ENCODE measurements at places on chromosomes 6 and 20.

- DNase-seq, result no peak
Measured at GRCh38 chr6:4647414-4648365, 128.5 kb upstream of the CDYL start.

GRCh38 chr6:42163981-42164380 is 9.2 kb upstream of the GUCA1A start:
- DNase-seq, result no peak

- no peak for DNase-seq
Measured at GRCh38 chr20:53154540-53154939, 182.4 kb downstream of the TSHZ2 start.

- DNase-seq, result no peak
Measured at GRCh38 chr6:41896281-41896680, 1.1 kb upstream of the USP49 start.

DNA sequence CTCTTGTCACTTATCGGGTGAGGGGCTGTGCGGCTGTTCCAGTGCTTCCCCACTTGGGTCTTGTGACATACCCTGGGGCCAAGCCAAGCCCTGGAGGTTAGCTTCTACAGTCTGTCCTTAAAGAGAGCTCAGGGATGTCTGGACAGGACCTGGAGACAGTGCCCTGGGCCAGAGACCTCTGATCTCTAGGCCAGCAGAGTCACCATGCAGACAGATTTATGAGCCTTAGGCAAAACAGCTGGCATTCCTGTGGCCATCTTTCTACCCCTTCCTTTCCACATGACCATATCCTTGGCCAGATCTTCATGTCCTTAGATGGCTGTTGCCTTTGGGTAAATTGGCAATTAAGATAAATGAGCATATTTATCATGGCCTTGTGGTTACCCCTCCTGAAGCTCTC is 678.6 kb downstream of the MAFB start:
- DNase-seq, result no peak

- no peak for DNase-seq
Measured at GRCh38 chr20:23278172-23278571, 72.4 kb upstream of the NXT1 start.

DNA sequence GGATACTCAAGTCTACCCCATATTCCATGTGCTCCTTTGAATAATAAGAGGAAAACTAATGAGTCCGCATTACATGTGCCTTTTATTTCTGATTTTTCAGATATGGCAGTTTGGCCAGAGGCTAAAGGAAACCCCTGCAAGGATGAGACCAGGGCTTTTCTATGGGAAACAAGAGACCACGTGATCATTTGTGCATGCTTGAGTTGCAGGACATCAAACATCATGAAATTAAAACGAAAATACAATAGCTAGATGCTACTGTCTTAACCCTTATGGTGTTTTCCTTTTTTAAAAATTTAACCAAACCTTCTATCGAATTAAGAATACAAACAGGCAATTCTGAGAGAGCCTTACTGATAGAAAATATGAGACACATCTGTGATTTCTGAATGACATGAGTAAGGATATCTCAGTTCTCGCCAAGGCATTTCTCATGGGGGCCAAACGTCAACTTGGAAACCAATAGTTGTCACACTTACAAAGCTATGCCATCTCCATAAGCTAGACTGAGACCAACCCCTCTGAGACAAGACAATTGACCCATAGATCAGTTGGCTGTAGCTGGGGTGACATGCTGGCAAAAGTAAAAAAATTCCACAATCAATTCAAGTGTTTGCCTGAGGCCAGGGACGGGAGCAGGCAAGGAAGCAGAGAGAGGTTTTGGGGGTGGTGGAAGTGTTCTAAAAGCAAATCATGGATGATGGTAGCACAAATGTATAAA is 52.8 kb downstream of the RIPOR2 start:
- no peak for DNase-seq

DNA sequence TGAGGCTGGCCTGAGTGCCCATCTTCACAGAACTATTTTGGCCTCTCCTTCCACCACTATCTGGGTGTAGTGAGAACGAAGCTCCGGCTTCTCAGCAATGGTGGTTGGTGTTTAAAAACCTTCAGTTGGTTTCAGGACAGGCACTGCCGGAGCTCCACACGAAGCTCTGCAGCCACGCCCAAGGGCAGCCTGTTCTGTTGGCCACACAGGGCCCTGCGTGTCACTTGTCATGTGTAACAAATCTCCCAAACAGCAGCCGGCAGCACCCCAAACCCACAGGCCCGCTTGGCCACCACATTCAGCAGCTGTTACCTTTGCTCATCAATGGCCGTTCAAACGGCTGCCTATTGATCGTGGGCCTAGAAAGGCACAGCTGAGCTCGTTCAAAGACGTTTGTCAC is 97.5 kb downstream of the ERMARD start:
- no peak for DNase-seq

GRCh38 chr20:50788045-50788991 is 6.5 kb upstream of the BCAS4 start:
- no peak for DNase-seq

DNA sequence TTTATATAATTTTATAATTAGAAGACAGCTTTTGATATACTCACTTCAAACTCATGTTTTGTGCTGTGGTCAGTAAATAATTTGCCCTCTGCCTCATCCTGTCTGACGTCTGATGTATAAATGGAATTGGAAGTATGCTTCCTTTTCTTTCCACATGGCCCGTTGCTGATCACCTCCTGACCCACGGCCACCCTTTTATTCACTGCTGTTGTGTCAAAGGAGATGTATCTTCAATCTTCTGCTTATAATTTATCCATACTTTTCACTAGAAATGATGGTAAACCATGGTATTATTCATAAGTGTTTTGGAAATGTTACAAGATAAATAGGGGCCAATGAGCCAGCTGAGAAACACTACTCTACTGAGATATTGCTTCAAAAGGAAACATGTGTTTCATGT is 841.8 kb downstream of the PHF3 start:
- no peak for DNase-seq

Data from T-helper 9 cell (primary cell).